AG09319 (cell line): ENCODE measurements at places on chromosomes 3 and 15.

- no peak for DNase-seq
Measured at GRCh38 chr3:112460519-112461195, 38.6 kb downstream of the BTLA start.

DNA sequence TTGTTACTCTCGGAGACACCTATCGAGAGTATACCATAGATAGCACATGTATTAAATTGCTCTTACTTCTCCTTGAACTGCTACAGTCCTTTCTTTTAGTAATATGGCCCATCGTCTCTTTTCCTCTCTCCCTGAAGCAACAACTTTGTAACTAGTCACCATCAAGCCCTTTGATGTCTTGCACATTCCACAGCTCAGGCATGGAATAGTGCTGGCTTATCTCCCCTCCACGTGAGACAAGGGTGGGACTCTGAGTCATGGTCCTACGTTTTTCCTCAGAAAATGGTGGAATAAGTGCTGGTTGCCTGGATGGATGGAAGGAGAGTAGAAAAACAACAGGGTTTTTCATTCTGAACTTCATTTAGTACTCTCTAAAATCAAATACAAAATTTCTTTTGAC is 163.3 kb upstream of the MBNL1 start:
- no peak for DNase-seq

- no peak for DNase-seq
Measured at GRCh38 chr3:108620250-108620649, 30.7 kb downstream of the DZIP3 start.

DNA sequence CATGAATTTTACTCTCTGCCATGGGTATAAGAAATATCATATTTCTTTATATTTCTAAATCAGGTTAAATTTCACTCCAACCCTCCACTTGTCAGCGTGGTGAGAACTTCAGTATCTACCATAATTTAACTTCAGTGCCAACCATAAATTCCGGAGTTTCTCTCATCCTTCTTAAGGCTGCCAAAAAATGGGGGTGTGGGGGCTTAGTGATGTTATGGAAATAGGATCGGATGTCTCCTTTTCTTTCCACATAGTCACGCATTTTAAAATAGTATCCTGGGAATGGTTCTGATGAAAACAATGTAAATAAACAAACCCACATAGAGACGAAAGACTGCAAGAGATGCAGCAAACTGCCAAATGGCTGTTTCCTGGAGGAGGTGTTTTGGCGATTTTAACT is 12.9 kb upstream of the FAM3D start:
- DNase-seq = peak; percentile 23

GRCh38 chr3:84906065-84906464 is 52.7 kb upstream of the CADM2 start:
- no peak for DNase-seq

- DNase-seq = no peak
Measured at GRCh38 chr3:107825556-107825955, 265.3 kb downstream of the CD47 start.

DNA sequence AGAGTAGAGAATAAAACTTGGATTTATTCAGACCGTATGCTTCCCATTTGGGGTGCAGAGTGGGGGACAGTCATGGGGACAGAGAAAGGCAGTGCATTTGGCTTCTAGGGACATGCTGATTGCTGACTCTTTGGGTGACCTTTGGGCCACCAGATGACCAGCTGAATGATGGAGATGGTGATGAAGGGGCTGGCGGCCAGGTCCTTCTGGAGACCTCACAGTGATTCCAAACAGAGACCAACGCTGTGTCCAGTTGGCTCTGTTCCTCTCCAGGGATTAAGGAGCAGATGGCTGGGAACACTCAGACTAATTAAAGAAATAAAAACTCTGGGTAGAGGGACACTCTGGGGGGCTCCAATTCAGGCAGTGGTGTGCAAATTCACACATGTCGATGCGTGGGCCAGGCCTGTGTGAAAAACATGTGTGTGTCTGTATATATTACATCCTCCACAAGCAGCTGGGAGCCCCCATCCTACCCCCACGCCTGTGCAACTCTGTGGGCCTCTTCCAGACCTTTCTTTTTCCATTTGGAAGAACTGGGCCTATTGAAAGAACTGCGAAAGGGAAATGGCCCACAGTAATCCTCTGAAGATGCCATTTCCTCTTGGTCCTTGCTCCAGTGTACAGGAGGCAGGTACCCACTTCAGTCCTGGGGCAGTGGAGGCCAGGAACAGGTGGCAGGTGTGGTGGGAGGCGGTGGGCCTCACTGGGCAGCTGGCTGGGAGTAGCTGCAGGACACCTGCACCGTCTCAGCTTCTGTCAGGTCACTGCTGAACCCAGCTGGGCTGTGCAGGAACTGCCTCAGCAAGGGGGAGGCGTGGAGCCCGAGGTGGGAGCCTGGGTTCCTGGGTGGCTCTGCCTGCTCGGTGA is 8.9 kb downstream of the XIRP1 start:
- DNase-seq = no peak

DNA sequence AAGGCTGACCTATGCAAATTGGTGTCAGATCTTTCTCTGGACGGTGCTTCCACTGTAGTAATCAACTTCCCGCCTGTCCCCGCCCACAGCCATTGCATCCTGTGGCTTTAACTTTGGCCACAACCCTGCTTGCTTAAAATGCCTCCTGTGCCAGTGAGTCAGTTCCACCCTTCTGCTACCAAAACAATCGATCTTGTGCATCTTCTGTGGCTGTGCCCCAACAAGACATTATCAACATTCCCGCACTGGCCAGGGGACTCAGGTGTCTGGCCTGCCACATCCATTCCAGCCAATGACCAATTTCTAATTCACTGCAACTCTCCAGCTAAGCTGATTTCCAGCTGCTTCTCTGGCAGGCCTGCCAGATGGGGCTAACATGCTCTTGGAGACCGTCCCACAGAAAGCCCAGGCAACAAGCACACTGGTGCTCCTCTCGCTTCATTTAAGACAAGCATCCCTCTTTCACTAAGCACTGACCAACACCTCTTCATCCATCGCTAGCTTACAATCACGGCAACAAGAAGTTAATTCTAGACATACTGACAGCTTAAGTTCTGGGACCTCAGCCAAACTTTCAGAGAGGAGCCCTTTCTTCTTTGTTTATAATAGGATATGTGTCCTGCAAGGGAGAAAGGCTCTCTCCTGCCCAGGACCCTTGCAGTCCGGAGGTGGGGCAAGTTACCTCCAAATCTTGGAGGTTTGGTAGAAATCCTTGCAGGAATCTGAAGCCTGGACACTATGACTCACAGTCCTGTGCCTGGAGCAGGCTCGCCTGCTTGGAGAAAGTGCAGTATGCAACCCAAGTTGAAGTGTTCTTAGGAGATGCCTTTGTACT is 6.7 kb downstream of the CA12 start:
- DNase-seq = no peak

DNA sequence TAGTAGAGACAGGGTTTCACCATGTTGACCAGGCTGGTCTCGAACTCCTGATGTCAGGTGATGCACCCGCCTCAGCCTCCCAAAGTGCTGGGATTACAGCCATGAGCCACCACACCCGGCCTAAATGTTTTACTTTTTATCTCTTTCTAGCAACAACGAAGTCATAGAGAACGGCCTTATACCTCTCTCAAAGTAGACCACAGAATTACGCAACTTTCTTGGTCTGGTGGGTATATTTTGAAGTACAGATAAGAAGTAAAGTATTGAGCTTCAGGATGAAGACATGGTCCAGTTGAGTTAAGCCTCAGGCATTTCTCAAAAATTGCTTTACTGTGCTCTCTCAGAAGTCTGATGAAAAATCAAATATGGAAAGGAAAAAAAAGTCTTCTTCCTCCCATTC is 30.6 kb downstream of the FAM240A start:
- DNase-seq = no peak

DNA sequence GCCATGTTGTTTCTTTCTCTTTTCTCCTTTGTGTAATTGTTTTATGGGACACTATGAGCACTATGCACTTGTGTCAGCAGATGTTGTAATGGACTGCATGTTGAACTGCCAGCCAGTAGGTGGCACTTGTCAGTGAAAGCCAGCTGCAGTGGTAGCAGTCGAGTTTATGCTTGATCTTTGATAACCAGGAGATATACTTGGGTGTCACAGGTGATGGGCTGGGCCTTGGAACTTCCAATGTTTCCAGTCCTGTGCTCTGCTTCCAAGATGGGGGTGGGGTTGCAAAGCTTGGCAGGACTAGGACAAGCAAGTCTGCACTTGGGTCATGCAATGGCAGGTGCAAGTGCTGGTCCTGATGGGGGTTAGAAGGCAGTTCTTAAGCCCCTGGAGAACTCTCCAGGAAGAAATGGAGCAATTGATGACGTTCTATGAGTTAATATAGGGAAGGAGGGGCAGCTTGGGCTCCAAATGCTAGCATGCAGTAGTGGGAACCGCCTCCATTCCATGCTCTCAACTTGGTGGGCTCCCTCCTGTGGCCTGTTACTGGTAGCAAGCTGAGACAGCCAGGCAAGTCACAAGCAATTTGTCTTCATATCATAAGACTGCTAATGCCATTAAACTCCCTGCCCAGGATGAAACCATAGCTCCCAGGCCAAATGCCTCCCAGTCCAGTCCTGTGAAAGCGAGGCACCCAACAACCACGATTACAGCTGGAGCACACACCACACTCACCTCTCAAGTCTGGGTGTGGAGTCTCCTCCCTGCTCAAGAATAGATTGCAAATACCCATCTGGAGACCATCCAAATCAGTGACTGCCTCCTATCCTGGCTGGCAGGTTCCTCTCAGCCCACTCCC is 287.2 kb downstream of the CGGBP1 start:
- DNase-seq = no peak

GRCh38 chr3:194322678-194323211 is 28.4 kb downstream of the CPN2 start:
- DNase-seq = no peak

DNA sequence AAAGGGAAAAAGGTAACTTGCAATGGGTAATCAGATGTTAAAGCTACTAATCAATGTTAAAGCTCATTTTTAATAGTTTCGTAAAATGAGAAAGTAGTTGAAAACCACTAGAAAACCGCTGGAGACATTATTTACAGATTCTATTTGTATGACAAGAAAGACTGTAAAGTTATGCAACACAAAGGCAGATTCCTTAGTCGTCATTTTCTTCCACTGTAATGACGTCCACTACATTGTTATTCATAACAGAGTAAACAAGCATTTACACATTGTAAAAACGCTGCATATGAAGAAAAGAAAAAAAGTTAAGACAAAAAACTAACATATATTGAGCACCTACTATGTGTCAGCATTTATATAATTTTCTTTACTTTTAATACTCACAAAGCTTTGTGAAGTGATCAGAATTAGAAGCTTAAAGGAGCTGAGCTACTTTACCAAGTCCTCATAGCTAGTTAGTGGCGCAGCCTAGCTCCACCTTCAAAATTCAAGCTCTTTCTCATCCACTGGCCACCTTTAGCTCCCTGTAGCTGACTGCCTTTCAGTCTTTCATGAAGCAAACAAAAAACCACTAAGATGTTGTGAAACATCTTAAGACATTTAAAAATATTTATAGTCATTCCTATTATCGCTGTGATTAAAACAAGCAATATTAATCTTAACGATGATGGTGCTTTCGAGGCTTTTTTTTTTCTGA is 100.1 kb upstream of the CDIN1 start:
- DNase-seq = no peak

DNA sequence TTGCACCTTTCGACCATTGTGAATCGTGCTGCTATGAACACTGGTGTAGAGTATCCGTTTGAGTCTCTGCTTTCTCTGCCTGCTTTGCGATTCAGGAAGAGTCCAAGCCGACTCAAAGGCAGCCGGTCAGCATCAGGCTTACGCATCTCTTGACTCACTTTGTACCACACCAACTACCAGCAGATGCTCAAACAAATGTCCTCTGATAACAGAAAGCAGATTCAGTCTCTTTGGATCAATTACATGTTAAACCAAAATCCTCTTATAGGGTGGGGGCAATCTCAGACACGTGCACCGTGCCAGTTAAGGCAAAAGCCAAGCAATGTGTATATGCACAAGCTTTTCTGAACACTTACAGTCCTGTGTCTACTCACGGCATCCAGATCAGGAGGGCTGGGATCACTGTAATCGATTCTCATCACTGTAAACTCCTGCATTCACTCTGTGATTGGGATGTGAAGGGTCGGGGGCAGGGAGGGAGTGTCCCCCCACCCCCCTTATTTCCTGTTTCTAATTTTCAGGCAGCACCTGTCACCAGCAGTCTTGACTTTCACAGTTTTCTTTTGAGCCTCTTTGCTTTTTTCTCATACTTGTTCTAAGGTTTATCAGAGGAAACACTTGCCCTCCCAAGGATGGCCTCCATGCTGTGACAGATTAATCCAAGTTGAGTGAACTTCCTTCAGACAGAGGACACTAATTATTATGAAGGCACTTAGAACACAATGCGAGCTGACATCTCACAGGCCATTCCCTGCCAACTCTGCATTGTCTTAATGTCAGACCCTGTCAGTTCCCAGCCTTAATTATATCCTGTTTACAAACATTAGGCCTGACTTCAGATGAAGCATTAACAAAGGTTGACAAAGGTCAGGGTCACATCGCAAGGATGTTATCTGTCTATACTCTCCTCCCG is 153.5 kb downstream of the MECOM start:
- DNase-seq = no peak

DNA sequence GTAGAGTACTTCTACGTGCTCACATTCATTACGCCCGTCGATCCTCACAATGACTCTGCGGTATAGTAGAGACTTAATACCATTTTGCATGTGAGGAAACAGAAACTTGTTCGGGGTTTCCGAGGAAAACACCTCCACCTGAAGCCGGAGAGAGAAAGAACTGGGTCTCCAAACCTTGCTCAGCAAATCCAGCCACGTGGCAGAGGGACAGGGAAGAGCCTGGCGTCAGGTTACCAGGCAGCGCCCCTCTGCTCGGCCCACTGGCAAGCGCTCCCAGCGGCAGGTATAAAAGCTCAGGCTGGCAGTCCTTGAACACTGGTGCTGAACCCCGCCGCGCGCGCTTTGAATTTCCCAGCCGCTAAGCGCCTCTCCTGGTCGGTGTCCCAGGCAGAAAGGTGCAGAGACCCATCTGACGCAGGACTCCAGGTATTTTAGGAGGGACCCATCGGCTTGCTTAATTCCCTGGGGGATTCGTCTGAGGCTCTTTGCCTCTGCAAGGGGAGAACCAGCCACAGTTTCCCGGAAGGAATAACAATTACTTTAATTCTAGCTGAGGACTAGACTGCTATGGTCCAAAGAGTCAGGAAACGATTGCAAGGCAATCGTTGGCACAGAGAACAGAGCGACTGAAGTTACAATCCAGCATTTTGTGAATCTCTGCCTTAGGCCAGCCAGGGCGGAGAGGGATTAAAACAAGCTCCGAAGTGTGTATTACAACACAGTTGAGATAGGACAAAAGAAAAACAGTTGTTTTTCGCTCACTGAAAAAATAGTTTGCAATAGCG is at the start of gene C2CD4A:
C2CD4A (plus strand) TSS at position 315 of the 785 bp plus-strand sequence. CDS start 637 bp downstream, outside the sequence.
- no peak for DNase-seq

DNA sequence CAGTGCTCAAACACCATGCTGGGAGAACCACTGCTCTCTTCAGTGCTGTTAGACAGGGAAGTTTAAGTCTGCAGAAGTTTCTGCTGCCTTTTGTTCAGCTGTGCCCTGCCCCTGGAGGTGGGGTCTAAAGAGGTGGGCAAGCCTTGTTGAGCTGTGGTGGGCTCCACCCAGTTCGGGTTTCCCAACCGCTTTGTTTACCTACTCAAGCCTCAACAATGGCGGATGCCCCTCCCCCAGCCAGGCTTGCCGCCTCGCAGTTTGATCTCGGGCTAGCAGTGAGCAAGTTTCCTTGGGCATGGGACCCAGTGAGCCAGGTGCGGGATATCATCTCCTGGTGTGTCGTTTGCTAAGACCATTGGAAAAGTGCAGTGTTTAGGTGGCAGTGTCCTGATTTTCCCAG is 670.2 kb upstream of the ALCAM start:
- no peak for DNase-seq
